ENCODE measurements at places on chromosomes 6 and 20.

- no peak for DNase-seq
Measured at GRCh38 chr6:136084403-136084802, 165.7 kb downstream of the MTFR2 start.

DNA sequence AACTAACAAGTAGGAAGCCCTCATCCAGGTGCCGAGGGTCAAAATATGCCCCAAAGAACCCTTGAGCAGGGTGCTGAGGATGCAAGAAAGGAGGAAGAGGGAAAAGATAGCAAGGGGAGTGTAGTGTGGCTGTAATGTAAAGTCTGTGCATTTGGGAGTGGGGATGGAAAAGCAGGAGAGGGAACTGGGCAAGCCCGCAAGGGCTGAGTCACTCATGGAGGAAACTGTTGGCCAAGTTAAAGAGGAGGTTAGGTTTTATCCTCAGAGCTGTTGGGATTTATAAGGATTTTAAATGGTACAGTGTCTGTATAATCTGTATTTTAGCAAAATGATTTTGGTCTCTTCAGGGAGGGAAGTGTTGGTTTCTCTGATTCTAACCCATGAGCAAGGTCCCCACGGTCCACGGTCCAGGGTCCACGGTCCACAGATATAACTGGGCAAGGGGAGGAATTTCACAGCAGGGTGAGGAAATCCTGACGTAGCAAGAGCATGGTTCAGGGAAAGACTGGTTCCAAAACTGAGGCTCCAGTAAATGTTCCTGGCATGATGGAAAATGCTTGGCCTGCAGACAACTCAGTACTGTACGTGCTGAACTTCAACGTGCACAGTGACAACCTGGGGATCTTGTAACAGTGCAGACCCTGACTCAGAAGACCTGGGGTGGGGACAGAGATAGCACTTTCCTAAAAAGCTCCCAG is 759.8 kb downstream of the PTPRT start:
- DNase-seq, result no peak

DNA sequence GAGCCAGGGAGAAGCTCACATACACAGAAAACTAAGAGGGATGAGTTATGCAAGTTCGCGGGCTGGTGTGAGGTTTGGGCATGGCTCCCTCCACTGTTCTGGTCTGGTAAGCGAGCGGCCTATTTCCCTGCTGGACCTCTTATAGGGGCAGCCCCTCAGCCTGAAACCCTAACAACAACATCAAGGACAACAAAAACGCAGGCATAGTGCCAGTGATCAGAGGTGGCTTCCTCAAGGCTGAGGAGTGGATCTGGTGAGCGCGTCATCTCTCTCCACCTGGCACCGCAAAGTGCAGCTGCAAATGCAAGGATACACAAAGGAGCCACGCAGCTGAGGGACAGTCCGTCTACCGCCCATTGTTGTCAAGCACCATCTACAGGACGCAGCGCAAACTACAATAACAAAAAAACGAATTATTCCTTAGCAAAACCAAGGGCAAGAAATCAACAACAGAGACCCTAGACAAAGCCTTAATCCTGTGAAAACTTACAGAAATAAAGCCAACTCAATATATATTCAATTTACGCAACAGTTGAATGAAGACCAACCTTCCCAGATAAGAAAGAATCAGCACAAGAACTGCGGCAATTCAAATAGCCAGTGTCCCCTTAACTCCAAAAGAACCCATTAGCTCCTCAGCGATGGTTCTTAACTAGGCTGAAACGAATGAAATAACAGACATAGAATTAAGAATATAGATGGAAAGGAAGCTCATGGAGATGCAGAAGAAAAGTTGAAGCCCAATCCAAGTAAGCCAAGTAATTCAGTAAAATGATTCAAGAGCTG is 9.2 kb upstream of the DEFB110 start:
- no peak for DNase-seq

GRCh38 chr20:35405775-35406174 is 6.0 kb downstream of the UQCC1 start:
- DNase-seq, result no peak

GRCh38 chr20:62606551-62607201 is 35.6 kb upstream of the SLCO4A1 start:
- DNase-seq, result no peak

- DNase-seq, result no peak
Measured at GRCh38 chr6:70423189-70424134, 10.2 kb downstream of the FAM135A start.

DNA sequence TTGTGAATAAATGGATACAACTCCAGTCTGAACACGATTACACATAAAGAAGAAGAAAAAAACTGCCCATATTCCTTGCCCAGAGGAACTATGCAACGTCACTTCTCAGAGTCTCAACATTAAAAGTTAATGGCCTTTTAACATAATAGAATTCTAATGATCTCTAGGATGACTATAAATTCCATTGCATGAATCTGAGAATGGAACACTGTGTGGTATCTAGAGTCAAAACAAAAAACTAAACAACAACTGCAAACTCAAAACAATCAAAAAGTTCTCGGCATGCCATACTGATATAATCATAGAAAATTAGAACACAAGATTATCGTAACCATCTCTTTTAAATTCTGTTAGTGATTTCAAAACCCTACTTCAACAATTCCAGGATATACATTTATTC is 283.6 kb downstream of the RNGTT start:
- DNase-seq, result no peak

DNA sequence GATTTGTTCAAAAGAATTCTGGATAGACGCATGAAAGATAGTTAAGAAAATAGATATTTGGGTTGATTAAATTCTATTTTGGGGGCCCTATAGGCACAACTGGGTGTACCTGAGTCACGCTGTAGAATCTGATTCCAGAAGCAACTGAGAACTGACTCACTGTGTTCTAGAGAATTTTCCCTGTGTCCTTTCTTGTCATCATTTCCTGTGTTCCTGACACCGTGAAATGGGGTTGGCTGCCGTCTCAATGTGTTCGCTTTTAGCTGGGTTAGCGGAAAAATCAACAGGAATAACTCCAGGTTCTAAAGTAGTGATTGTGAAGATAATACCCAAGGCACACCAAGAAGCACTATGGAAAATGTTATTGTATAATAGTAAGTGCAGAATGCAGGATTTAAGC is 5.0 kb downstream of the GCNT2 start:
- no peak for DNase-seq

GRCh38 chr6:84771125-84771755 is 6.8 kb upstream of the TBX18 start:
- no peak for DNase-seq

DNA sequence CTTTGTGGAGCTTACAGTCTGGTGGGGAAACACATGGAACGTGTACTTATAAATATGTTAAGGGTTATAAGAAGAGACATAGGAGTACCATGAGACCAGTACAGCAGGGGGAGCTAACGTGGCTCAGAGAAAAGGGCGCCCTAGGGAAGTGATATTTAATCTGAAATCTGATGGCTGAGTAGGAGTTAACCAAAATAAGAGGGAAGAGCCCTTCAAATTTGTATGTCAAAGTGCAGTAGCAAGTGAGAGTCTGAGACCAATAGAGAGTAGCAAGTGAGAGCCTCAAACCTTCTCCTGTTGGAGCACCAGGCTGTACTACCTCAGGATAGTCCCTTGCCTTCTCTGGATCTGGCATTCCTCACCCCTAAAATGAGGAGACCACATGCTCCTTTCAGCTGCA is 6.1 kb upstream of the PKIG start:
- DNase-seq, result peak; percentile 84

All from inflammatory macrophage (primary cell).